ENCODE measurements at places on chromosomes 3 and 15.
A peak's percentile ranks its signal among the peaks of the same experiment; 100 is the strongest.

DNA sequence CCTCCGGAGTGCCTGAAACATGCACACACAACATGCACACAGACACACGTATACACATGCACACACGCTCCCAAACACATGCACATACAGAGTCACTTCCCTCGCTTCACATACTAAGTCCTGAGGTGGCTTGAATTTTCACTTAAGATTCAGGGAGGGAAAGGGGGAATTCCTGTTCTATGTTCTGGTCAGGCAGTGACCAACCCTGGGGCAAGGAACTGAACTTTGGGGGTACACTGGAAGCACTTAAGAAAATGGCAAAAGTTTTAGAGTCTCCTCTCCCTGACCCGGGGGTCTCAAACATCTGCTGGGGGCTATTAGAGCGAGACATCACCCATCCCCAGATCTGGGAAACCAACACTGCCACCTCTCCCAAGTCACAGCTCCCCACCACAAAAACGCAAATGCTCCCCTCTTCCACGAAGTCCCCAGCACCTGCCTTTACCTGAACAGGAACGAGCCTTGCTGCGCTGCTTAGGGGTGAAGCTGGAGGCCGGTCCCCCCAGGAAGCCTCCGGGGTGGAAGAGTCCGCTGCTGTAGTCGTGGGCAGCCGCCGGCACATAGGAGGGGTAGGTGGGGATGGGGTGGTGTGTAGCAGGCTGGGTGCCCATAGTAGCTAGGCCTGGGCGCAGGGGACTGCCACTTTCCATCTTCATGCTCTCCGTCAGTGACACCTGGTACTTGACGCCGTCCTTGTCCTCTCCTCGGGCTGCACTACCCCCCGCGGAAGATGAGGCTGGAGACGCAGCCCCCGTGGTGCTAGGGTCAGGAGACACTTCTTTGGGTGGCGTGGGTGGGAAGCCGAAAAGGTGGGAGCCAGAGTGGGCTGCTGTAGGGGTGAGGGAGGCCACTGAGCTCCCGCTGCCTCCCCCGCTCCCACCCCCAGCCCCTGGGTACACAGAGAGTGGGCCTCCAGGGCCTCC, 7.5 kb downstream of the GATA2 start:
- no peak for DNase-seq

- DNase-seq, result no peak
Observed at GRCh38 chr15:100725121-100726069, 123.0 kb downstream of the ASB7 start.

GRCh38 chr3:57805674-57806073, 49.6 kb downstream of the SLMAP start:
- peak; percentile 17 for DNase-seq

- no peak for DNase-seq
Observed at GRCh38 chr3:141575879-141576743, 89.3 kb downstream of the RASA2 start.

GRCh38 chr15:58355973-58356372, 75.8 kb upstream of the LIPC start:
- no peak for DNase-seq

DNA sequence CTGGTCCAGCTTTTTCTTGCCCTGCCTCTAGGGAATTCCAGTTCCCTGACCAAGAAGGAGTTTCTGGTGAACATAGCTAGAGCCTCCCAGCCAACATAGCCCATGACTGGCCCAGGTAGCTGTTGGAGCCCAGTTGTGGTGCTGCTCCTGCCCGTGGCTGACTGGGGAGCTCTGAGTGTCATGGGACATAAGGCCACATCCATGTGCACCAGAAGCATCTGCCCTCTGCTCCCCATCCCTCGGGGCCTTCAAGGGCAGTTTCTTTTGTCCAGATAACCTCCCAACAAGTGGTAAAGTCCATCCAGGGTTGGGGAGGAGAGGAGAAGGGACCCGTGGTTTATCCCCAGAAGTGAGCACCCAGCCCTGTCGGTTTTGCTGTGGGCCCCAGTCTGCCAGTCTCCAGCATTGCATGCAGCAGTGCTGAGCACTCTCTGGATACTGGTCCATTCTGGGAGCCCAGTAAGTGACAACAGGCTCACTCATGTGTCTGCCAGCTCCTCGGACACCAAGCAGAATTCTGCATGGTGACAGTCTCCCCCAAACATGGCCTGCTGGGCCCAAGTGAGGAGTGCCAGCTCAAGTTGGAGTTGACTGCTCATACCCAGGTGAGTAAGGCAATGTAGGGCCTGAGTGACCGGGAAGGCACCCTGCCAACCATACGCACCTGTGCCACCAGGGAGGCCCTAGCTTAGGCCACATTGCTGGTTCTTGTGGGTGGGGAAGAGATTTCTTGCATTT, 28.8 kb downstream of the ACAA1 start:
- DNase-seq, result no peak

DNA sequence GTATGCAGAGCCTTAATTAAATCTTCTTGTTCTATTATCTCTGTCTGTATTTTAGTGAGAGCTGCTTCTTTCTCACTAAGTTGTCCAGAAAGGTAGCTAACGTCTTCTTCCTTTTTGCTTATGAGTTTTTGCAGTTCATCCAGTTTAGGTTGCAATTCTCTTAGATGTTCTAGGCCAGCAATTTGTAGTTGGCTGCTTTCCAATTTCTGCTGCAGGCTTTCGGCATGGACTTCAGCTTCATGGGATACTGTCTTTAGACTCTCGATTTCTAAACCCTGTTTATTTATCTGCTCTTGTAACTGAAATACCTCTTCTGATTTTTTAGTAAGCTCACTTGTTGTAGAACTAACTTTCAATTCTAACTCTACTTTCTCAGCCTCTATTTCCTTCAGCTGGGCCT, 35.5 kb upstream of the HCLS1 start:
- no peak for DNase-seq

DNA sequence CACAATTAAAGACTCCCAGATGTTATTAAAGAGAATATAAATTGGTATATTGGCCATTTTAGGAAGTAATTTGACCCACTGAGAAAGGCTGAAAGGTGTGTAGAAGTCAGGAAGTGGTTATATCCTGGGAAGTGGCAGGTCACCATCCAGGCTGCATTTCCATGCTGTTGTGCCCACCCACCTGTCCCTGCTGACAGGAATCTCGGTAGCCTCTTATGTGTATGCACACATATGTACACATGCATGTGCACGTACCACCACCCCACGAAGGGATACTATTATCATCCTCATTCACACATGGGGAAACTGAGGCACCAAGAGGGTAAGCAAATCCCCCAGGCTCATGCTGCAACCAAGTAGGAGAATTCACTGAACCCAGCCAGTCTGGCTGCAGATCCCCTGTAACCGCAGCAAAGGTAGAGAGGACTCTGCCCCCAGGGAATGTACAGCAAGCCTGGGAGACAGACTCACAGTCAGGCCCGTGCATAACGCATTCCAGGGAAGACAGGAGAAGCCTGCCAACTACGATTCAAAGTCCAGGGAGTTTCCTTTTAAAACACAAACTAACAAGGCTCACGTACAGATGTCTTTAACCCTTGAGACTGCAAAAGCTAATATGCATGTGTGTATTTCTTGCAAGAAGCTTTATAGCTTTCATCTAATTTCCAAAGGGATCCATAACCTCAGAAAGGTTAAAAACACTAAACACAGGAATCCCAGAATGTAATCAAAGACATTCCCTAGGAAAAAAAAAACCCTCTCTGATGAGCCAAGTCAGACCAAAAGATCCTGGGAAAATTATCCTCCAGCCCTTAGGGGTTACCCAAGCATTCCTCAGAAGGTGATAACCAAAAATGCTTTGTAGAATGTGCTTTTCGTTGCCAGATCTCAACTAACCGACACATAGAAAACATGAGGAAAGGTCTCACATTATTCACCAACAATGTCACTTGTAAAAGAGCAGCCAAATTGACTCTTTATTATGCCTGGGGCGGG, 129.6 kb downstream of the ADAMTS17 start:
- DNase-seq, result no peak

- DNase-seq, result no peak
Observed at GRCh38 chr3:37952564-37952963, 38.0 kb upstream of the VILL start.

GRCh38 chr3:46566040-46566641, at the start of gene LRRC2:
Gene LRRC2 (minus strand): TSS chr3:46566302. CDS start chr3:46551591, 14,711 bp downstream.
- peak; percentile 21 for DNase-seq

GRCh38 chr3:99706410-99706809, 68.0 kb downstream of the COL8A1 start:
- DNase-seq, result no peak

- no peak for DNase-seq
Observed at GRCh38 chr3:170021083-170021482, 16.7 kb upstream of the GPR160 start.

- no peak for DNase-seq
Observed at GRCh38 chr3:64267721-64268604, 42.7 kb upstream of the PRICKLE2 start.

DNA sequence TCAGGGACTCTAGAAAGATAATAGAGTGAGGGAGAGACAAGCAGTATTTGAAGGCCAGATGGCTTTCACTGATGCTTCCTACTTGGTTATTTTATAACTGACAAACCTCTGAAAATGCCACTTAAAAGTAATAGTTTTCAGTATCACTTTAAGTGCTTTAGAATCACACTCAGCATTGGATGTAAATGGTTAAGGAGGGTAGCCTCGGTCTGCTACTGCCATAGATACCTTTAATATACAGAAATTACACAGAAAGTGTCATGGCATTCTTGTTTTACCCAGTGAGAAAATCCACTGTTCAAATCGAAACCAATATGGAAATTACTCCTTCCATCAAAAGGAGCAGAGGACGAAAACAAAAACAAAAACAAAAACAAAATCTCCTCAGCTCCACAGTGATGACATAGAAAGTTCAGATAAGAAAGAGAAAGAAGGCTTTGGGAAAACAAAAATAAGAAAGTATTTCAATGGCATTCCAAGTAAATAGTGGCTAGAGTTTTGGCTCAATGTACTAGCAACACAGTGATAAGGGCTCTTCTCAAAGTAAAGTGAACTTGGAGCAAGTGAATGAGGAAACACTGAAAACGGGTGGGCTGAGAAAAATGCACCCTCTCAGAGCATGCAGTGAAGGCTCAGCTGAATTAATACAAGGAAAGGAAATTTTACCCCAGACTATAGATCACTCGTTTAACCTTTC, 43.2 kb upstream of the CD47 start:
- DNase-seq, result no peak

DNA sequence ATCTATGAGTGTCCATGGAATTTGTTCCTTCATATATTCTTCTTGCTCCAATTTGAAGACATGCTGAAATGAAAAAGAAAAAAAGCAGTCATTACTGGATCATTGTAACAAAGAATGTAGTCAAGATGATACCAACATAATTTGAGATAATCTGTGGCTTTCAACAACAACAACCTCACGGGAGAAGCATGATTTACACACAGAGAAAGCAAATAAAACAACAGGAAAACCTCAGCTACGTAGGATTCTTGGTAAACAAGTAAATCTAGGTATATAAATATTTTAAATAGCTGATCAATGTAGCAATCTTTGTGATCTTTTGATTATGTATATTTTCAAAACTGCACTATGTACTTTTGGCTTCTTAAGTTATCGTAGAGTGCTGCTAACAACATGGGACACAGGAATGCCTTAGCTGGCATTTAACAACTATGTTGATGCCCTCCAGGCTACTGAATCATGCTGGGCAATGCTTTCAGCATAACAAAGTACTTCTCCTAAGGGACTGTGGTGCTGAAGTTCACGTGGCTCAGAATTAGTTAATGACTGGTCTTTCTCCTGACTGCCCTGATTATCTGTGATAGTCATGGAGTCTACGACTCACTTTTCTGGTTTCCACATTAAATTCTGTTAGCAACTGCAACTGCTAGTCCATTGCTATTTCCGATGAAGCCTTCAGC, 96.5 kb upstream of the MYO5C start:
- no peak for DNase-seq

- no peak for DNase-seq
Observed at GRCh38 chr3:53166206-53166605, 5.2 kb downstream of the PRKCD start.

GRCh38 chr3:46811615-46812236, 51.5 kb downstream of the MYL3 start:
- no peak for DNase-seq

DNA sequence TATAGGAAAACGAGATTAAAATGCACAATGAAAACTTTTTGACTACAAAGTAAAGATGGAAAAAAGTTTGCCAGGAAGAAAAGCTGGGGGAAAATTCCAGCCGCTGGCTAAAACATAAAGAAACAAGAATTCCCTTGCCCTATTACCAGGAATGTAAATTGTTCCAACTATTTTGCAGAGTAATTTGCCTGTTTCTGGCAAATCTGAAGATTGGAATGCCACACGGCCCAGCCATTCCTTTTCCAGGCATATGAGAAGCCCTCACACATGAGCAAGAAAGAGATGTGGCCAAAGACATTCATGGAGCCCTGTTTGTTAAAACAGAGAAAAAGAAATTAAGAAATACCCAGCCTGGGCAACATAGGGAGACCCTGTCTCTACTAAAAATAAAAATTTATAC, 8.4 kb upstream of the GATA2 start:
- DNase-seq, result no peak

DNA sequence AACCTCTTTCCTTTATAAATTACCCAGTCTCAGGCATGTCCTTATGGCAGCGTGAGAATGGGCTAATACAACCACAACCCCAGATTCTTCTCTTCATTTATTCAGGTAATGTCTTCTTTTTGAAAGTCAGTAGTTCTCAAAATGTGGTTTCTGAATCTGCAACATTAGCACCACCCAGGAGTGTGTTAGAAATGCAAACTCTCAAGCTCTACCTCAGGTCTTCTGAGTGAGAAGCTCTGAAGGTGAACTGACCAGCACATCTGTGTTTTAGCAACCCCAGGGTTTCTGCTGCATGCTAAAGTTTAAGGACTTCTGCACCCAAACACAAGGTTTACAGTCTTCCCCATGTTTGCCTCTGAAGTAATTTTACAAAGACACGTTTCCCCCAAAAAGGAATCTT, 22.3 kb upstream of the TRIM59 start:
- no peak for DNase-seq

DNA sequence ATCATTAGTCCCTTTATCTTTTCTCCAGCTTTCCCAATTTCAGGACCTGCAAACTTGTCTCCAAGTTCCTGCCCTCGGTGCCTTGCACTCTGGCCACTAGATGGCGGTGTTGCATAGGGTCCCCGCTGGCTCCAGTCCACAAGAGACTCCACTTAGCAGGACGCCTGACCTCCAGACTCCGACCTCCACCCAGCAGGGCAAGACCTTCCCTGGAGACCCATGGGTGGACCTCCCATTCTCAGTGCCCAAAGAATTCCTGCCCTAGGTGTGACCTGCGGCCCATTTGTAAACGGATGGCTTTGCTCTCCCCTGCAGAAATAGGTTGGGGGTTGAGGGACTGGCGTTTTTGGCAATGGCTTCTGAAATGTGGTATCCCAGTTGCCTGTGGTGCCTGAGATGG, 82.6 kb downstream of the LSM3 start:
- DNase-seq, result peak; percentile 67

GRCh38 chr3:125318167-125318865, 56.8 kb downstream of the ZNF148 start:
- DNase-seq, result no peak

Measured in activated CD4-positive, alpha-beta T cell treated with anti-CD3 and anti-CD28 coated beads for 4 hours (primary cell).